GF-D8 (cell line): ENCODE measurements at places on chromosomes 1 and 21.

GRCh38 chr1:110677526-110677925, 2.8 kb upstream of the KCNA3 start:
- DNase-seq = no peak

DNA sequence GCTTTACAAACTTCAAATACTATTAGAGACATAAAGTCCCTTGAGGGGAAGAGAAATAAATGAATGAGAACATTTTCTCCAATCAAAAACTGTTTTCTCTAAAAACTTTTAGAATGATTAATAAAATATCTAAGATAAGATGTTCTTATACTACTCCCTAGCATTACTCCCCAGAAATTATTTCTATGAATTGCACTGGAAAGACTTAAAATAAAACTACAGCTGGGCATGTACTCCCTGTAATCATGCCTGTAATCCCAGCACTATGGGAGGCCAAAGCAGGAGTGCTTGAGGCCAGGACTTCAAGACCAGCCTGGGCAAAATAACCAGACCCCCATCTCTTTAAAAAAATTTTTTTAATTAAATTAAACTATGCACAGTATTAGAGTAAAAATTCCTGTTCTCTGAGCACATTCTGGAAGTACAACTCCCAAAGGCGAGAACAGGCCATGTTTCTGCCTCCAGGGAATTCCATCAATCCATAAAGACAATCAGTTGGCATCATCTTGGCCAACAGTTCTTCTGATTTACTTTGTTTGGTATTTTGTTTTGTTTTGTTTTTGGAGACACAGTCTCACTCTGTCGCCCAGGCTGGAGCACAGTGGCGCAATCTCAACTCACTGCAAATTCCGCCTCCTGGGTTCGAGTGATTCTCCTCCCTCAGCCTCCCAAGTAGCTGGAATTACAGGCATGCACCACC, 77.9 kb downstream of the TGFBR3 start:
- DNase-seq = no peak

GRCh38 chr21:37074546-37074945, 1.5 kb downstream of the TTC3 start:
- DNase-seq = no peak

DNA sequence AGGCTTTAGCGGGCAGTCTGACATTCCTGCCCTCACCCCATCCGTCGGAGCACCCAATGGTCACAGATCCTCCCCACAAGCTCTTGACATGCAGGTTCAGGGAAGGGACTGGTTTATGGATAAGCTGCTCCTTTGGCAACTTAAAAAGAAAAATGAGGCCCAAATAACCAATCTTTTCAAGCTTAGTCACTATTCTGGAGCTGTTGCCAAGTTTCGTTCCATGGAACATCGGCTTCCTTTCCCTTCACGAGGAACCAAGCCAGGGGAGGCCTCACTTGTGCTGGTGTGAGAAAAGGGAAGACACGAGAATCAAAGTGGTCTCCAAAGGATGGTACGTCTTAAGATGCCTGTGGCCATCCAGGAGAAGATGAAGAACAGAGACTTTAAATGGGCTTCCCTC, 46.1 kb upstream of the LPAR3 start:
- DNase-seq = no peak

- DNase-seq = no peak
These were observed 114.2 kb downstream of the DAB1 start for GRCh38 chr1:57309630-57310029.

- no peak for DNase-seq
These were observed 7.6 kb upstream of the C1orf74 start for GRCh38 chr1:209791920-209792319.

- no peak for DNase-seq
These were observed 24.5 kb downstream of the IRF2BP2 start for GRCh38 chr1:234585330-234586055.

GRCh38 chr1:170931650-170932049, 3.7 kb upstream of the MROH9 start:
- no peak for DNase-seq

DNA sequence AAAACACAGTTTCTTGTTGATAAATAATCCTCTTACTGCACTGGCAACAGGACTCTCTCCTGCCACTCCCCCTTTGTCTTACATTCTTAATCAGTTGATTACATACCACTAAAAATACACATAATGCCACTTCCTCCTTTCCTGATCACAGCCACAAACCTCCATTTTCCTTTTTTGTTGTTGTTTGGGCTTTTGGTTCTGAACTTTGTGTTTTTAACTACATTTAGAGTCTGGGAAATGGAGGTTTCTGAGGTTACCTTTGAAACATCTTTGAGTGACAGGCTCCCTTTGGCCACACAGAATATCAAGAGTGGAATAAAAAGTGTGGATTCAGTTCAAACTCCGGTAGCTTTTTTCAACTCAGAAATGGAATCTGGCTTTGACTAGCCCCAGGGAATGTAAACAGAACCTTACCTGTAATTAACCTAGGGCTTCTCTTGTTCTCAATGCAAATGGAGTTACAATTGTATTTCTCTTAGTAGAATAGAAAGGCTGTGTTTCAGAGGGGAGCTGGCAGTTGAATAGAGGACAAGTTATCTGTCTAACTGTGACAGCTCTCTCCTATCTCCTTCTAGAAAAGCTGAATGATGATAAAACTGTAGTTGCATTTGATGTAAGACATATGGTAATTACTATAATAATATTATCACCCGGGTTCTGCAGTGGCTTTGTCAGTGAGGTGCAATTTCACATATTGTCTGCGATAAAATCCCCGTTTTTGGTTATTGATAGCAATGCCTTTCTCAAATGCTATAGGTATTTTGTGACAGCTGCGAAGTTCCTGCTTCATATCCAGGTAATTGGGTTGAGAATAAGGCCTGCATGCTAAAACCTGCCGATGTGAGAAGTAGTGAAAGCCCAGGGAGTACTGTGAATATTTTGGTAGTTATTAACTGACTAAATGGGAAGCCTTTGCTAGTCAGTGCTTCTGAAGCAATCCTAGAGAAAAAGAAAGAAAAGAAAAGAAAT, 66.9 kb downstream of the ST6GALNAC5 start:
- DNase-seq = no peak

DNA sequence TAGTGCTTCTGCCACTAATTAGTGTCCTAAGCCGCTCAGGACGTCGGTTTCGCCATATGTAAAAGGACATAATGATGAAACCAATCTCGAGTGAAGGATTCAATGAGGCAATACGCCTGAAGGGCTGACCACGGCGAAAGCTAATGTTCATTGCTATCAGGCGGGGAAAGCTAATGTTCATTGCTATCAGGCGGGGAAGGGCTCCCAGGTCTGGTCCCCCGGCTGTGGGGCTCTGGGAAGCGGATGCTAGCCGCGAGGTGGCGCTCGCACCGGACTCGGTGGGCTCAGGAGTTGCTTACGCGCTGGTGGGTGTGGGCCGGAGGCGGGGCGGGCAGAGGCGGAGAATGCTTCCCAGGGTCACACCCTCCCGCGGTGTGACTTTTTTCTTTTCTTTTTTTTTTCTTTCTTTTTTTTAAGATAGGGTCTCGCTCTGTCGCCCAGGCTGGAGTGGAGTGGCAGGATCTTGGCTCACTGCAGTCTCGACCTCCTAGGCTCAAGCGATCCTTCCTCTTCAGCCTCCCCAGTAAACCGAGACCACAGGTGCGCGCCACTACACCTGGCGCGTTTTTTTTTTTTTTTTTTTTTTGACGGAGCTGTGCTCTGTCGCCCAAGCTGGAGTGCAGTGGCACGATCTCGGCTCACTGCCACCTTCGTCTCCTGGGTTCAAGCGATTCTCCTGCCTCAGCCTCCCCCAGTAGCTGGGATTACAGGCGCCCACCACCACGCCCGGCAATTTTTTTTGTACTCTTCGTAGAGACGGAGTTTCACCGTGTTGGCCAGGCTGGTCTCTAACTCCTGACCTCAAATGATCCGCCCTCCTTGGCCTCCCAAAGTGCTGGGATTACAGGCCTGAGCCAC, 1.1 kb upstream of the PEAR1 start:
- DNase-seq = no peak

GRCh38 chr1:185568155-185569123, 165.8 kb upstream of the HMCN1 start:
- peak; percentile 40 for DNase-seq

DNA sequence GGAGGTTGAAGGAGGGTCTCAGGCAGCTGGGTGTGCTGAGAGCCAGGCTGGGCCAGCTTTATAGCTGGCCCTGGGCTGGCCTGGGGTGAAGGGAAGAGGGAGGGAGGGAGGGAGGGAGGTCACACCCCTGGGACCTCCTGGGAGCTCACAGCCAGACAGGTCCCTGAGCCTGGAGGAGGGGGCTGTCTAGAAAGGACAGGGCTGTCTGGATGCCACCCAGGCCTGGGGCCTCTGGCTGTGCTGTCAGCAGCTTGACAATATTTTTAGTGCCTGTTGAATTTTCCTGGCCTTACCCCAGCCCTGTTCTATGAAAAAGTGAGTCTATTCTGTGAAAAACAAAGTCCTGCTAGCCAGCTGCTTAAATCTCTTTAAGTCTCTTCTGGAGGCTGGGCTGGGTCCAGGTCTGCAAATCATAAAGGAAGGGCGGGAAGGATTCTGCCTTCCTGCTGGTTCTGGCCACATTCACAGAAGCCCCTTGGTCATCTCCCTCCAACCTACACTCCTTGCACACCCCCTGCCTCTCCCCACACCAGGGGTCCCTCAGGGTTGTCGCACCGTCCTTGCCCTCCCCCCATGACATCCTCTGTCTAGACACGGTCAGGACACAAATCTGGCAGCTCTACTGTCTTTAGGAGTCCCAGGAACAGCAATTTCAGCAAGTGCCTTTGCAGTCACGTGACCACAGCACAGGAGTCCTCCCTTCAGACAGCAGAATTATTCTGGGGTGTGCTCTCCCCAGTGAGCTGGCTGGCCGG, at the start of gene LEFTY2:
LEFTY2 (minus strand) TSS at position 34 of the 755 bp plus-strand sequence. CDS start 80 bp downstream, outside the sequence.
- DNase-seq = no peak

- no peak for DNase-seq
These were observed 225.2 kb upstream of the TNR start for GRCh38 chr1:175968486-175969172.

DNA sequence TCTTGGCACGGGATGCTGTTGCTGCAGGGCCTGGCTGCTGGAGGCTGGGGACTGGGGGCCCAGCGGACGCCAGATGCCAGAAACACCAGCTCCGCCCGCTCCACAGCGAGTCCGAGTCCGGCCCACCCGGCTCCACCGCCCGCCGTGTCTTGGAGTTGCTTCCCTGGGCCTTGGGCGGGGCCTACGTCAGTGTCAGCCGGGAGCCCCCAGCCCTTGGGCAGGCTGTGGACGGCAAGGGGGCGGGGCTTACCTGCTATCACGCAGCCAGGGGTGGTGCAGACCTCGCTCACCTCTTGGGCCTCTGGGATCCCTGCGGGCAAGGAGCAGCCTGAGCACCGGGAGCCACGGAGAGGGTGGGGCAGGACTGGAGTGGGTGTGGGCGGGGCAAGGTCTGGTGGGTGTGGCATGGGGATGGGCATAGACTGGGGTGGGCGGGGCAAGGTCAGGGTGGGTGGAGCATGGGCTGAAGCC, 21.8 kb downstream of the MMEL1 start:
- DNase-seq = no peak

DNA sequence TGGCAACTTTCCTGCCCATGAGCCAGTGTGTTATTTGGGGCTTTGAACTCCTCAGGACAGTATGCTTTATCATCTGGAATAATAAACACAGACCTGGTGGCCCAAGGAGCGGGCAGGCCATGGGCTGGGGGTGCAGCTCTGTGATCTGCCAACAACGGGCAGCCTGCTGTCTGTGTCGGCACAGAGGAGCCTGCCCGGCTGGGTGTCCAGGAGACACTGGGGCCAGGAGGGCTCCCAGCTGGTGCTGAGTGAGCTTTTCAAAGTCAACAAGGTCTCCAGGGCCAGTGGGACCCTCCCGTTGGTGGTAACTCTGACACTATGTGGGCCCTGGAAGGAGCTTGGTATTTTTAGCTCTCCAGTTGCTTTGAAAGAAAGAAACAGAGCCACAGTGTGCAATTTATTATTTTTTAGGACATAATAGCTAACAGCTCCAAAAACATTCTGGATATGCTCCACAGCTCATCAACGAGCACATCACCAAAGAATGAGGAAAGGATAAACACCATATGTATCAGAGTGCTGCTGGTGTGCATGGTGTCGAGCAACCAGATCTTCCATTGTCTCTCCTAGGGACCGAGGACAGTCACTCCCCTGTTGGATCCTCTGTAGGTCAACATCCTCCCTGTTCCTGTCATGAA, 488.7 kb upstream of the USP24 start:
- no peak for DNase-seq

DNA sequence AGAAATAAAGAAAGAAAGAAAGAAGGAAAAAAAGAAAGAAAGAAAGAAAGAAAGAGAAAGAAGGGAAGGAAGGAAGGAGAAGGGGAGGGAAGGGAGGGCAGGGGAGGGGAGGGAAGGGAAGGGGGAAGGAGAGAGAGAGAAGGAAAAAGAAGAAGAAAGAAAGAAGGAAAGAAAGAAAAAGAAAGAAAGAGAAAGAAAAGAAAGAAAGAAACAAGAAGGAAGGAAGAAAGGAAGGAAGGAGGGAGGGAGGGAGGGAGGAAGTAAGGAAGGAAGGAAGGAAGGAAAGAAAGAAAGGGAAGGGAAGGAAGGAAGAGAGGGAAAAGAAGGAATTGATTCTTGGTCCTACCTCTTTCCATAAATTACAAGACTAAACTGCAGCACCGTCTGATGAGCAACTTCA, 186.1 kb downstream of the URB2 start:
- DNase-seq = no peak

DNA sequence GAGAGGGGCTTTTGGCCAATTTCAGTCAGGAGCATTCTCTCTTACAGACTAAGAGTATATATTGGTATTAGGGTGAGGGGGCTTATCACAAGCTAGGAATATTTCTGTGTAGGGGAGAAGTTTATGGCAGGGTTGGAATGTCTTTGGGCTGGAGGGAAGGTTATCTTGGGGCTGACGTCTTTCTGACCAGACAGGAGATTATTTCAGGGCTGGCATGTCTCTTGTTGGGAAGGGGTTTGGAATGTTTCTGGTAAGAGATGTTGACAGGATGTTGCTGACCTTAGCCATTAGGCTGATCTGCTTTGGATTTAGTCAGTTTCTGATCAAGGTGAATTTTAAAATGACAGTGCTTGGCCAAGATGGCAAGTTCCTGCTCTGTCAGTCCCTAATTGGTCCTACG, 17.8 kb upstream of the HSD3B1 start:
- no peak for DNase-seq

GRCh38 chr1:48079096-48079495, 81.9 kb upstream of the TRABD2B start:
- no peak for DNase-seq

- DNase-seq = no peak
These were observed 29.7 kb downstream of the SLC26A9 start for GRCh38 chr1:205913451-205914154.

- no peak for DNase-seq
These were observed 43.5 kb downstream of the CDC42 start for GRCh38 chr1:22096036-22096435.

- DNase-seq = no peak
These were observed 186.6 kb downstream of the SIPA1L2 start for GRCh38 chr1:232443372-232443771.

GRCh38 chr1:245043611-245043940, 111.2 kb upstream of the KIF26B start:
- DNase-seq = no peak

DNA sequence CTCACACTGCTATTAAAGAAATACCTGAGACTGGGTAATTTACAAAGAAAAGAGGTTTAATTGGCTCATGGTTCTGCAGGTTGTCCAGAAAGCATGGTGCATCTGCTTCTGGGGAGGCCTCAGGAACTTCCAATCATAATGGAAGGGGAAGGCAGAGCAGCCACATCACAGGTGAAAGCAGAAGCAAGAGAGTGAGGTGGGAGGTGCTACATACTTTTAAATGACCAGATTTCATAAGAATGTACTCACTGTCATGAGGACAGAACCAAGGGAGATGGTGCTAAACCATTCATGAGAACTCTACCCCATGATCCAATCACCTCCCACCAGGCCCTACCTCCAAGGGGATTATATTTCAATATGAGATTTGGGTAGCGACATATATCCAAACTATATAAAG, 55.7 kb downstream of the MRPL39 start:
- no peak for DNase-seq
